Renal cortical epithelial cell (primary cell): ENCODE measurements at places on chromosomes 16 and 17.

- DNase-seq: no peak
These were observed 346.3 kb downstream of the BCAS3 start for GRCh38 chr17:61023996-61024395.

GRCh38 chr17:56351675-56352074 is 198.4 kb downstream of the ANKFN1 start:
- DNase-seq: no peak

- peak; percentile 91 for DNase-seq
These were observed at the start of gene NLRP1 for GRCh38 chr17:5584383-5585286. Gene NLRP1 (minus strand): TSS chr17:5584509. CDS start chr17:5583957, 552 bp downstream.

- no peak for DNase-seq
These were observed 595.4 kb downstream of the MAF start for GRCh38 chr16:79005096-79005495.
